ENCODE measurements at places on chromosomes 11 and 22.
A peak's percentile ranks its signal among the peaks of the same experiment; 100 is the strongest.

- peak; percentile 49 for DNase-seq
Observed at GRCh38 chr22:33919391-33920196, 682 bp downstream of the LARGE1 start.

GRCh38 chr11:75453916-75454655 is 21.1 kb upstream of the KLHL35 start:
- DNase-seq: peak; percentile 76

DNA sequence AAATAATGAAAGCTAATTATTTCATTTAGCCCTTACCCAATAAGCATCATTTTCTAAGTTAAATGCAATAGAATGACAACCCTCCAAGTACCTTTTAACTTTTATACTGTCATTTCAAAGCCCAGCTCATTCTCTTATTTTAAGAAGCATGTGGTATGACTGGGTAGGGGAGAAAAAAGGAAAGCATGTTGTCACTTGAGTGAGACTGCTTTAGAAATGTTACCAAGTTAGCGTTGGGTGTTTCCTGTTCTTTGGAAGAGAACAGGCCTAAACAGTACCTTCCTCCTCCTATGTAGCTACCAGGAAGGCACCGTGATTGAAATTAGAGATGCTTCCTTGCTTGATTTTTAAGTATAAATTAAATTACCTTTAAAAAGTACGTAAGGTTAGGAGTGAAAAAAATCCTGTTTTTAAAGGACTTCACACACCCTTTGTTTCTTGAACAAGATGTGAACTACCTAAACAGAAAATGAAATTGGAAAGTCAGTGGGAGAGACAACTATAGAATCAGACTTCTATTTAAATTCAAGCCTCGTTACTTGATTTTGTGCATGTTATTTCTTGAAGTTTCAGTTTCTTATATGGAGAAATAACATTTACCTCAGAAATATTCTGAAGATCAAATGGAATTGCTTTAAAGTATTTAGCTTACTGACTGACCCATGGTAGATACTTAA is 741 bp upstream of the CNTF start:
- DNase-seq: no peak

DNA sequence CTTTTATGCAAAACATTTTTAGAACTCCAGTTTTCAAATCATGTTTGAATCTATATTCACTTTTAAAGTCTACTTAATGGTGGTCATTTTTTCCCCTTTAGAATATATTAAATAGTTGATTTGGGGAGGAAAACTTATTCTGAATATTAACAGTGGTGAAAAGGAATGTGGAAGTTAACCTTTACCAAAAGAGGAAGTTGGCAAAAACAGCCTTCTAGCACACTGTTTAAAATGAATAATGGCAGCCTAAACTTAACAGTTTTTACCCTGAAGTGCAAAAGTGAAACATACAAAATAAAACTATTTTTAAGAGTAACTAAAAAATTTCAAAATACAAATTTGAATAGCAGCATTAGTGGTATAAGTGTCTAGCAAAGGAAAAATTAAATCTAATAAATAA is 86.4 kb downstream of the GRK3 start:
- DNase-seq: no peak

GRCh38 chr11:40306938-40307548 is 1152.4 kb downstream of the LRRC4C start:
- peak; percentile 65 for DNase-seq

- no peak for DNase-seq
Observed at GRCh38 chr11:111851636-111852035, 19.7 kb downstream of the ALG9 start.

DNA sequence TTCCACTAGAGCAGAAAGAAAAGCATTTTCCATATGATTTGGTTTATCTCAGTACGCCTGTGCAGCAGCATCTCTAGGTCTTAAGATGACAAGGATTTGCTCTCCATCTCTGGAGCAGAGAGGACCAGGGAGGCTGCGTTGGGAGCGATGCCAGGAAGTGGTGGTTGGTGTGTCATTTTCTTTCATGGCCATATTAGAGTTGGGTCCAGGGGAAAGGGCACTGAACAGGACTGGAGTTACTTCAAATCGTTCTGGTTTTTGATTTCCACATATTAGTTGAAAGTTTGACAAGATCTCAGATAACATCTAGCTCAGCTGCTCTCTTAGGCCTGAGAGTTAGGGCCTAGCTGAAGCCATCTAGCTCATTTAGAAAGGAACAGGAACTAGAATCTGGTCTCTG is 157.7 kb downstream of the ADAMTS15 start:
- peak; percentile 50 for DNase-seq

DNA sequence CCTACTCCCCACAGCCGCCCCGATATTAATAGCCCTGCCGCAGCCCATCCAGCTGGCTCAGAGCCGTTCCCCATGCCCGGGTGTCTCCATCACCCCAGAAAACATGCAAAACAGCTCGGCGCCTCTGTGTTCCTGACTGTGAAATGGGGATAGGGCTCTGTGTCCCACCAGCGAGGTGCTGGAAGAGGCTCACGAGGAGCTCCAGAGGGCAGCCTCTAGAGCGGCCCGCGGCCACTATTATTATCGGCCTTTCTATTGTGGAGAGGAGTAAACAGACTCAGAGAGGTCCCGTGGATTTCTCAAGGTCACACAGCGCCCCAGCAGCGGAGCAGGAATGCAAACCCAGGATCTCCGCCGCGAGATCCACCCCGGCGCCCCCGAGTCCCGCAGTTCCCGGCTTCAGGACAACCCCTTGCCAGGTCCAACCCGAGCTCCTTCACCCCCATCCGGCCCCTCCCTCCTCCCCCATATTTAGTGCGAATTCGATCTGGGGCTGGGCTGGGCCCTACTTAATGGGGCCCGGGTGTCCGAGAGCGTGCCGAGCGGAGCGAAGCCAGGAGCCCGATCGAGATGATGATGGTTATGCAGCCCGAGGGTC is at the start of gene ACTN3:
ACTN3 (plus strand) TSS at position 536 of the 598 bp plus-strand sequence; CDS start at position 571, 35 bp downstream.
- peak; percentile 45 for DNase-seq

GRCh38 chr11:65627202-65627601 is 10.7 kb upstream of the SIPA1 start:
- DNase-seq: no peak

- DNase-seq: no peak
Observed at GRCh38 chr11:61976420-61976800, 9.0 kb upstream of the FTH1 start.

GRCh38 chr11:35618497-35619115 is 346 bp downstream of the FJX1 start:
- DNase-seq: peak; percentile 53

GRCh38 chr11:11409224-11409623 is 56.2 kb upstream of the CSNK2A3 start:
- DNase-seq: no peak

GRCh38 chr11:73085189-73085875 is 56.8 kb downstream of the FCHSD2 start:
- DNase-seq: peak; percentile 17

- DNase-seq: peak; percentile 87
Observed at GRCh38 chr11:123302751-123303195, 107.7 kb upstream of the CLMP start.

DNA sequence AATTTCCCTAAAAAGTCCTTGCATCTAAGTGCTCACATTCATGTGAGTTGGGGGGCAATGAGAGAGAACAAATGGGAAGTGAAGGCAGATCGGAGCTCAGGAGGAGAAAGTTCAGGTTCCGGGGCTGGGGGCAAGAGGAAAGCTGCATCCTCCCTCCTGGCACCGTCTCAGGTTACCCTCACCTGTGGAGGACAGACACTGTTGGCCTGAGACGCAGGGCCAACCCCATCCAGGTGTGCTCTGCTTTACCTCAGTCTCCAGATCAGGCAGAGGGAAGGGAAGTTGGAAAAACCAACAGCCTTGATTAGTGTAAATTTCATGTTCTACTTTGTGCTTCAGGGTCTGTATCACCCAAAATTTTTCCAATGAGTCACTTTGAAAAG is 146.9 kb downstream of the TRIM29 start:
- no peak for DNase-seq

DNA sequence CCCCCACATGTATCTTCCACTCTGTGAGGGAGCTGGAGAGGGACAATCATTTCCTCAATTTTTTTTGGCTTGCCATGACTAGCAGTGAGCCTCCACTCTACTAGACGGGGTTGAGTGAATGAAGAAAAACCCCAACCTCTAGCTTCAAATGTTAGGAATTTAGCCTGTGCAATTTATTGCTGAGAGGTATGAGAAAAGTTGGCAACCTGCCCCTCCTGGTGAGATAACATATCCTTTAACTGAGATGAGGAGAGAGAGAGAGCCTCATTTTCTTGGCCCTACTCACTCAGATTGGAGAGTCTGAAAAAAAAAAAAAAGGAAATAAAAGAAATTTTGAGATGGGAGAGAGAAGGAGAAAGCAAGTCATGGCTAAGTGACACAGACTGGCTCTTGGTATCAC is 218.2 kb upstream of the CARD18 start:
- DNase-seq: peak; percentile 79

DNA sequence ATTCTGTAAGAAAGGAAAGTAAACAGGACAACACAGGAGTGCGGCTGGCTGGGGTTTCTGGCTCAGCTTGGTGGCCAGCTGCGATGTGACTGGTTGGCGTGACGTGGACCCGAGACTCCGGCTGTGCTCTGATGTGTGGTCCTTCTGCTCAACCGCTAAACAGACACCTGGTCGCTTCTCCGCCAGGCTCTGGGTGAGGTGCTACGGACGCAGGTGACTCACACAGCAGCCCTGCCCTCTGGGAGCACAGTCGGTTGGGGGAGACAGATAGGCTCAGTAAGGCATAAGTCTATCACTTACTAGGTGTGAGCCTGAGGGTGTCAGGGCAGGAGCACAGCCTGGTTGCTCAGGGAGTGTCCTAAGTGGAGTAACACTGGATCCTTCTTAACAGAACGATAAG is 8.2 kb downstream of the RTL6 start:
- no peak for DNase-seq

DNA sequence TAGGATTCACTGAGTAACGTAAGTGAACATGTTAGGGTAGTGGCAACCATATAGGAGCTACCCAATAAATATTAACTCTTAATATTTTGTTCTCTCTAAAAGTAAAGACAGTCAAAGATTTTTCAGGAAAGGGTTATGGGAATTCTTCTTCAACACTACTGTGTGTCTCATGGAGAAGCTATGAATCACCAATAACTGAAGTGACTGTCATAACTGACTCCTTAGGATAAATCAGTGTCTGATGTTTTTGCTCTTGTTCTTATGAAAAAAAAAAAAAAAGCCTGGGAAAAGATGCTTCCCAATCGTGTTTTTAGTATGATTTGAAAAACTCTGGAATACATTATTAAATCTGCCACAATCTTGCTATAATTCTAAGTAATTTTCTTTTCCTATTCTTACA is 111.2 kb upstream of the CEP126 start:
- DNase-seq: no peak
